ENCODE measurements at places on chromosomes 16 and 17.

DNA sequence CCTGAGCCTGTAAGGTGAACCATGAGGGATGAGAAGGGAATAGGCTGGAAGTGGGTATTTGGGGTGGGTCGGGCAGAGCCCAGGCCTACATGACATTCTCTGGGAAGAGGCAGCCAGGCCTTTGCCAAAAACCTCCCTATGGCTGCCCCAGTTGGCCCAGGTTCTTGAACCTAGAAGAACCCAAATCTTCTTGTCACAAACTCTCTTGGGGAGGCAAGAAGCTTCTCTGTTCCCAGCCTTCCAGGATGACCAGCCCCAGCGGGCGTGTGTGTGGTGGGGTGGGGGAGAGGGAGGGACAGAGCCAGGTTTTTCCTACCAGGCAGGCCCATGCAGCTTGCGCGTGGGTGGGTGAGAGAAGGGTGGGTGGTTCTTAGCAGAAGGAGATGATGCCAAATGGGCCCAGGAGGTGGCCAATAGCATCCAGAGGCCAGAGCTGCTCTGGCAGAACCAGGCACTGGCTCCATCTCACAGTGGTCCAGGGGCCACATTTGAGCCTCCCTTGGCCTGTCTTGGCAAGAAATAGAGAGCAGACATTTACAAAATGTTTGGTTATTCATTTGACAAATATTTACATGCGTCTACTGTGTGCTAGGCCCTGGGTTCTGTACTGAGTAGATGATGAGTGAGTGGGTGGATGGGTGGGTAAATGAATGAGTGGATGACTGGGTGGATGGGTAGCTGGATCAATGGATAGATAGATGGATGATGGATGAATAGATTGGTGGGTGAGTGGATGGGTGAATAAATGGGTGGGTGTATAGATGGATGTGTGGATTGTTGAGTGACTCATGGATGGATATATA is 44.3 kb upstream of the PLCG2 start:
- no peak for DNase-seq

- no peak for DNase-seq
These were observed 4.4 kb upstream of the ACTG1 start for GRCh38 chr17:81517009-81517338.

- no peak for DNase-seq
These were observed 3.7 kb upstream of the STAT5A start for GRCh38 chr17:42284566-42284965.

- no peak for DNase-seq
These were observed 11.5 kb downstream of the ZNF597 start for GRCh38 chr16:3431779-3432219.

All from esophagus squamous epithelium (tissue), 5 donors.